Tibial artery (tissue), 4 donors: ENCODE measurements at places on chromosomes 7 and 10.

GRCh38 chr10:7563368-7563767 lies 103.4 kb downstream of the ITIH5 start:
- DNase-seq = peak; percentile 70

GRCh38 chr7:124893140-124893827 lies 36.3 kb downstream of the POT1 start:
- no peak for DNase-seq

DNA sequence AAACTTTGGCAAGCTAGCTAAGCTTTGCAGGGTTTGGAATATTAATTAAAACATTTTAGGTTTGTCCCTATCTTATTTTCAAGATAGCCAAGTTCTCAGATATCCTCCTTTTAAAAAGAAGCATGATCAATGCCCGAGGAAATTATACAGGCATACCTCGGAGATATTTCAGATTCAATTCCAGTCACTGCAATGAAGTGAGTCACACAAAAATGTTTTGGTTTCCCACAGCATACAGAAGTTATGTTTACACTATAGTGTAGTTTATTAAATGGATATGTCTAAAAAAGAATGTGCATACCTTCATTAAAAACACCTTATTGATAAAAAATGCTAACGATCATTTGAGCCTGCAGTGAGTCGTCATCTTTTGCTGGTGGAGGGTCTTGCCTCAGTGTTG lies 382.9 kb upstream of the NPVF start:
- DNase-seq = no peak

GRCh38 chr7:150567169-150567568 lies at the start of gene GIMAP4:
TSS of gene GIMAP4 (plus strand) at chr7:150567390. CDS start at chr7:150569902, 2,512 bp downstream.
- DNase-seq = no peak

- DNase-seq = no peak
Observed at GRCh38 chr7:127967281-127967680, 64.0 kb downstream of the LRRC4 start.

- DNase-seq = no peak
Observed at GRCh38 chr7:123647106-123647730, 8.4 kb upstream of the LMOD2 start.

DNA sequence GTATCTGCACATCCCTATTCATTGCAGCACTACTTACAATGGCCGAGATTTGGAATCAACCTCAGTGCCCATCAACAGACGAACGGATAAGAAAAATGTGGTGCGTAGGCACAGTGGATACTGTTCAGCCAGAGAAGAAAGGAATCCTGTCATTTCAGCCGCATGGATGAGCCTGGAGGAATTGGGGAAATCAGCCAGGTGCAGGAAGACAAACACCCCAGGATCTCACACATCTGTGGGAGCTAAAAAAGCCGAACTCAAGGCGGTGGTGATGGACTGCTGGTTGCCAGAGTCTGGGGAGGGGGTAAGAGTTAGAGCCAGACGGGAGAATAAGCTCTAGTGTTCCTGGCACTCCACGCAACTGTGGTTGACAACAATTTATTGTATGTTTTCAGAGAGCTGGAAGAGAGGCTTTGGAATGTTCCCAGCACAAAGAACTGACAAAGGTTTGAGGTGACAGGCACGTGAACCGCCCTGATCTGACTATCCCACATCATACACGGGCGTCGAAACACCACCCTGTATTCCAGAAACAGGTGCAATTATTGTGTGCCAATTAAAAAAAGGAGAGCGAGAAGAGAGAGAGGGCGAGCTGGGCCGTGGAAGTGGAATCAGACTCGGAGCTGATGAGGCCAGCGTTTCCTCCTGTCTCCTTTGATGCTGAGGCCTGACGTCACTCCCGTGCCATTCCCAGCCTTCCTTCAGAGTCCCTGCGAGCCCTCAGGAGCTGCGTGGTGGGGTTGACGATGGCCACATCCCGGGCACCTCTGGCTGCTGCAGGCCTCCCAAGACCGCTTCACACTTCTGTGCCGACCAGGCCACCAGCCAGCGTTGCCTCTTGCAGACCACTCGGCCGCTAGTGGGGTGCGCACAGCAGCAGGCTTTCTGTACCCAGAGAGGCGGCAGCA lies 189.5 kb downstream of the DNAJB6 start:
- DNase-seq = peak; percentile 58

DNA sequence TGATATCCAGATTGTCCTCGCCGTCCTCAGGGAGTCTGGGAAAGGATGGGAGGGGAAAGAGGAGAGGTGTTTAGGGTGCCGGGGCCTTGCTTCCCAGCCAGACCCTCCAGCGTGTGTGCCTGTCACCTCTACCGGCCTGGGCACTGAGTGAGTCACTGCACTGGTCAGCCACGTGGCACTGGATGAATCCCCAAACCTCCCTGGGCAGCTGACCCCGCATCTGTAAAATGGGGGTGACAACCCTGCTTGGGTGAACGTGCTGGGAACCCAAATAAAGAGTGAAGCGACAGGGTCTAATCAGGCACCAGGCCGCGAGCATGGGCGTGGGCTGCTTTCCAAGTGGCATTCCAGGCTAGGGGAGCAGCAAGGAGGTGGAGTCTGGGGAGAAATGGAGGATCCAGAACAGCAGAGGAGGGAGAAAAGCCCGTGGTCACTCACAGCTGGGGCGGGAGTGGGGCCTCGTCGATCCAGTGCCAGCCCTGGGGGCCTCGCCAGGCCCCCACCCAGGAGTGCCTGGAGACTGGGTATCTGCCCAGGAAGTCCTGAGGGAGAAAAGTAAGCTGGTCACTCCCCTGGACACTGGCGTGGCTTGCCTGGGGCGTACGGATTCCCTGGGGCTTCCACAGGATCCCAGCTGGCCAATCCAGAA lies 29.7 kb downstream of the KLRG2 start:
- DNase-seq = no peak

DNA sequence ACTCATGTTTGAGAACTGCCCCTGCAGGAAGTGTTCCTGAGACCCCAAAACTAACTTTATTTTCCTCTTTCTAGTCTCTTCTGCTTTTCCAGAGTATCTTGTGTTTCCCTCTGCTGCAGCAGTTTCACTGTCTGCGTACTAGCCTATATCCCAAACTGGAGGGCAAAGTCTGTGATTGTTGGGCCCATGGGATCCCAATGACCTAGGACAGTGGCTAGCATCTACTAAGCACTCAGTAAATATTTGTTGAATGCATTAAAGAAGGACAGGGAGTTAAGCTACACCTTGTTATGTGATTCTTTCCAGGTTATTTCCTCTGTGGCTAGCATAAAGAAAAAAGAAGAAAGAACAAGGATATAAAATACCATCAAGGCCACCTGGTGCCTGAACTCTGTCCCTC lies 210.6 kb upstream of the PHYHIPL start:
- no peak for DNase-seq

DNA sequence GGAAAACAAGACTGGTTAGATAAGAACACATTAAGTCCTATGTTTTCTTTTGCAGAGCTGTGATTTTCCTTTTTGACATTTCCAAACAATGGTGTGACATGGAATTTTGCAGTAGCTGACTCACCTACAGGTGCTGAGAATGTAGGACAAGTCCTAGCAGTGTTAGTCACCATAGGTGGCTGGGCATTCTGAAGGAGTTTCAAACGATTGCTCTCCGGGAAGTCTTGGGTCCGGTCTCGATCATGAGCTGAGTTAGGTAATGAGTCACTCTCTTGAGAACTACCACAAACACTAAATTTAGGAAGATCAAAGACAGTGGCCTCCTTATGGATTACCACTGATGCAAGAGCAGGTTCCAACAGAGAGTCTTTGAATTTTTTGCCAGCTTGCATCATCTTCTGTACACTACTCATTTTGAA lies 3.6 kb downstream of the FIGNL1 start:
- no peak for DNase-seq

- no peak for DNase-seq
Observed at GRCh38 chr10:16259726-16260125, 177.1 kb upstream of the PTER start.

GRCh38 chr10:43667317-43667731 lies 18.6 kb upstream of the ZNF32 start:
- no peak for DNase-seq

- no peak for DNase-seq
Observed at GRCh38 chr10:42932735-42933447, 144.0 kb upstream of the RET start.

- no peak for DNase-seq
Observed at GRCh38 chr7:104928721-104929400, 85.1 kb upstream of the KMT2E start.

GRCh38 chr7:48511080-48511479 lies 339.8 kb downstream of the ABCA13 start:
- no peak for DNase-seq

DNA sequence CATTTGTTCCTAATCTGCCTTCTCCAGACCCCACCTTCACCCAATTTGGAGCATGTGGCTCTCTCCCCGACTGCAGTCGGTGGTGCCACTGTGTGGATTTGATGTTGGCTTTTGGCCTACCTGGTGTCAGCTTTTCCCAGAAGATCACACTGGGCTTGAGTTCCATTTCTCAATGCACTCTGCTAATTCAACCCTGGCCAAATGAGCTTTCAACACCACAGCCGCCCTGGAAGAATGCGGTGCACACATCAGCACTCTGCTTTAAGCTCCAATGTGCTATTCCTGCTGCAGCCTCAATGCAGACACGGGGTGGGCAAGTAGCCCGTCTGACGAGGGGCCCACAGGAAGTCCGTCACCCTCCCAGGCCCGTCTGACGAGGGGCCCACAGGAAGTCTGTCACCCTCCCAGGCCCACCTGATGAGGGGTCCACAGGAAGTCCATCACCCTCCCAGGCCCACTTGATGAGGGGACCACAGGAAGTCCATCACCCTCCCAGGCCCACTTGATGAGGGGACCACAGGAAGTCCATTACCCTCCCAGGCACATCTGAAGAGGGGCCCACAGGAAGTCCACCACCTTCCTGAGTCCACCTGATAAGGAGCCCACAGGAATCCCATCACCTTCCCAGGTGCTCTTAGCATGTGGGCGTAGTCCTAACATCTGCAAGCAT lies 64.4 kb downstream of the ASB13 start:
- no peak for DNase-seq

GRCh38 chr10:62037166-62037831 lies 135.8 kb downstream of the ARID5B start:
- DNase-seq = no peak

DNA sequence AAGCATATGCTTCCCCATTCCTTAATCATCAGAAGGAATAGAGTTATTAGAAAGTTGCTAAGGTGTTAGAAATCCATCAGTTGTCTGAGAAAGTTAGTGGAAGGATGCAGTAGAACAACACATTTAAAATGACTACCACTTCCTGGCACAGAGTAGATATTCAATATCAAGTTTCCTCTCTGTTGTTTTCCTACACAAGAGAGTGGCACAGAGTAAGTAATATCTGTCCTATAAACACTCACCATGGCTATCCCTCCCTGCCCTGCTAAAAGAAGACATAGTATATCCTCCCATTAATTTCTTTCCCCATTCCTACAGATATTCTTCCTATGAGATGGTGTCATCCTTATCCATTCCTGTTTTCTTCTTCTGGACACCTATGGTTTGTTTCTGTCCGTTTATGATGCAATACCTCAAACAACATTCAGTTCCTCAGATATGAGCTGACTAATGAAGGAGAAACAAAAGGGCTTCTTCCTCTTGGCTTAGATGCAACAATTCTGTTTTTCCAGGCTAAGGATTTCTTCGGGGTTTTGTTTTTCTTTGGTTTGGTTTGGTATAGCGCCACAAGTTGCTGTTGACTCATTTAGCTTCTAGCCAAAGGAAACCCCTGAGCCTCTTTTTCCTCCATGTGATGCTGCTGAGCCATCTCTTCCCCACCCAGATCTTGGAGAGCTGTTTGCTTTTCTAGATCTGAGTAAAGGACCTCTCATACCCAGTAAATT lies 32.9 kb upstream of the BPGM start:
- peak; percentile 66 for DNase-seq

- DNase-seq = no peak
Observed at GRCh38 chr10:12902851-12903358, 98.6 kb downstream of the CCDC3 start.

- DNase-seq = no peak
Observed at GRCh38 chr10:3714967-3715366, 70.0 kb downstream of the KLF6 start.

DNA sequence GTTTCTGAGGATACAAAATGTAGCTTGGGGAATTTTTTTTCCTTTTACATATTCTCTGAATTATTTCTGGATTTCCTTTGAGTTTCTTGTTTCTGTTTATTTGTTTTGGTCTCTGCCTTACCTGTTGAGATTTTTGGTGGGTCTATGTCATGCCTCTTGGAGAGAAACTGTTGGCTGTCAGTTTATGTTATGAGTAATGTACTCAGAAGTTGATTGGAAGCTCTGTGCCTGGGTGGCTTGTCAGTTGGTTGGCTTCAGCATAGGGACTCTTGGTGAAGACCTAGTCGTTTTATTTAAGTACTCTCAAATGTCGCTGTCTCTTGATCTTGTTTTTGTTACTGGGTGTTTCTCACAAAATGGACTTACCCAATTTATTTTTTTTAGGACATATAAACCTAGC lies 132.4 kb downstream of the CDK14 start:
- DNase-seq = no peak

DNA sequence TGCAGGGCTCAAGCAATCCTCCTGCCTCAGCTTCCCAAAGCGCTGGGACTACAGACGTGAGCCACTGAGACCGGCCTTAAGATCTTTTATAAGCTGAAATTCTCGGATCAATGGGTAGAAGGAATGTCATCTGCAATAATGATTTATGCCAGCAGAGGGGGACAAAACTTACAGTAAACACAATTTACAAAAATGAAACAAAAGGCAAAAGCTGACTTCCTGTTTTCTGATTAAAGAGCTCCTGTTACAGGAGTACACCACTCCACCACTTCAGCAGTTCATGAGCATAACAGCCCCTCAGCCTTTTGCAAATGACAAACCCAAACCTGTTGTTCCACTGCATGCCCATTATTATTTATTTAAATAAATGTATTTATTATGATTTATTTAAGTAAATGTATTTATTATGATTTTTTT lies 88.5 kb upstream of the ATP6V0A4 start:
- no peak for DNase-seq

GRCh38 chr7:158731761-158732160 lies 27.2 kb upstream of the NCAPG2 start:
- no peak for DNase-seq

GRCh38 chr10:96992721-96993120 lies 160.6 kb downstream of the LCOR start:
- no peak for DNase-seq

DNA sequence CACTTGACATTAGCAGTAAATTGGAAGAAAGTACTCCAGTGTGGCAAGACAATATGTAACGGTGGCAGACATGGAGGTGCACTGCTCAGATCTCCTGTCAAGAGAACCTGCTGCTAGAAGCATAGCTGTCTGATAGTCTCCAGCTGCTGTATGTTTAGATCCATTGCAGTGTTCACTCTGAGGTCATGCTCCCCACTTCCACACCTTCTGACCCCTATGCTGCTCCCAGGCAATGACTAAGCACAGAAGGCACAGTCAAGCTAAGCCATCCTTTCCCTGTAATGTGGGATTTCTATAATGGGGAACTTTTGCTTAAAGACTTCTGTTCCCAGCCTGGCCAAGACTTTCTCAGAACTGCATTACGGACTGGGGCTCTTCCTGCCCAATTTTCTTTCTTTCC lies 315.8 kb downstream of the HPSE2 start:
- no peak for DNase-seq
